ENCODE measurements at places on chromosomes 12 and 14.

- no peak for DNase-seq
Measured at GRCh38 chr12:66461331-66461730, 159.0 kb downstream of the HELB start.

- DNase-seq: no peak
Measured at GRCh38 chr12:54019091-54019811, 9.0 kb upstream of the HOXC6 start.

GRCh38 chr12:76288218-76288617, 60.0 kb downstream of the BBS10 start:
- DNase-seq: no peak

GRCh38 chr12:98653866-98654493, 8.9 kb downstream of the APAF1 start:
- peak; percentile 68 for DNase-seq

DNA sequence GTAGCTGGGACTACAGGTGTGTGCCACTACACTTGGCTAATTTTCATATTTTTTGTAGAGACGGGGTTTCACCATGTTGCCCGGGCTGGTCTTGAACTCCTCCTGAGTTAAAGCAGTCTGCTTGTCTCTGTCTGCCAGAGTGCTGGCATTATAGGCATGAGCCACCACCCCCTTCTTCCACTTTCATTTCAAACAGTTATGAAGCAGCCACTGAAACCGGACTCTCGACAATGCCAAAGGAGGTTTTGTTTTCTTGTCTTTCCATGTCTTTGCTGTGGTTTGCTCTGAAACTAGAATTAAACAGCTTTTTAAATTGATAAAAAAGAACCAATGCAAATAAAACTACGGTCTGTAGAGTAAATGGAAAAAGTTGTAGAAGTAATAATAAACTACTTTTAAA, 30.4 kb downstream of the RAP1B start:
- peak; percentile 48 for DNase-seq

GRCh38 chr14:37869633-37870032, 274.2 kb downstream of the TTC6 start:
- no peak for DNase-seq
